Transverse colon (tissue), 4 donors: ENCODE measurements at places on chromosomes 6 and 20.

DNA sequence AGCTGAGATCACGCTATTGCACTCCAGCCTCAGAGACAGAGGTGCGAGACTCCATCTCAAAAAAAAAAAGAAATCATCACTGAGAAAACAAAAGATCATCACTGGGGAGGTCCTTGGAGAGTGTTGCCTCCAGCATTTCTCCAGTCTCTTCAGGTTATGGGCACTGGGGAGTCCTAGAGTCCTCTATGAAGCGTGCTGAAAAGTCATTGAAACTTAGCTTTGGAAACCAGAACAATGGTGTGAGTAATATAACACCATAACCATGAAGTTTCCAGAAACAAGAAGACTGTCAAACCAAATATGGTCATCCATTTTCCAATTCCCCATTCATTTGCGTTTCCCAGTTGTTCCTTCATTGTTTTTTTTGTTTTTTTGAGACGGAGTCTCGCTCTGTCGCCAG lies 13.7 kb downstream of the ARMC12 start:
- H3K36me3 ChIP-seq, result no peaks in the 10 kb centered on the region
- no peak overlapping the region for H3K27ac ChIP-seq
- no peak for DNase-seq
- no peaks in the 10 kb centered on the region for H3K4me1 ChIP-seq

DNA sequence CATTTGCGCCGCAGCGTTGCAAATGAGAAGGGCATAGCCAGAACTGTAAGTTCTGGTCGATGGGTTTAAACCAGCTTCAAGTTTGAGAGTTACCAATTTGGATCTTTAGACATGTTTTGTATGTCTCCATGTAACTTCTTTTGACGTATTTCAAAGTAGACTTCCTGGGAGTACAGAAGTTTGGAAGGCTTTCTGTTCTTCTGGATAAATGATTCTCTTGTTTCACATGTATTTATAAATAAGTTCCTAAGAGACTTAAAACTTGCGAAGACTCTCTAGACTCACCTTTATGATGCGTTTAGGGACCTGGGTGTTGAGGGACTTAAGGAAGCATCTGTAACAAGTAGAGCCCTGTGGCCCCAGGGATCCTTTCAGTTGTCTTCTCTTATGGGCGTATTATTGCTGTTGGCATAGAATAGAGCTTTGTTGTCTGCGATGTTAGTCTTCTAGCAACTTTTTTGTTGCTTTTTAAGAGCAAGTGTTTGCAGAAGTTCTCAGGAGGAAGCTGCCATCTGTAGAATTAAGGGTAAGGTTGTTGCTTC lies 1.3 kb downstream of the CDYL start:
- peak overlapping the region; percentile 87 for H3K4me3 ChIP-seq
- H3K27ac ChIP-seq, result peak overlapping the region; percentile 92
- H3K27me3 ChIP-seq, result no peaks in the 10 kb centered on the region
- H3K36me3 ChIP-seq, result no peaks in the 10 kb centered on the region
- no peak for DNase-seq
- H3K4me1 ChIP-seq, result peaks cover 31% of the 10 kb centered on the region

DNA sequence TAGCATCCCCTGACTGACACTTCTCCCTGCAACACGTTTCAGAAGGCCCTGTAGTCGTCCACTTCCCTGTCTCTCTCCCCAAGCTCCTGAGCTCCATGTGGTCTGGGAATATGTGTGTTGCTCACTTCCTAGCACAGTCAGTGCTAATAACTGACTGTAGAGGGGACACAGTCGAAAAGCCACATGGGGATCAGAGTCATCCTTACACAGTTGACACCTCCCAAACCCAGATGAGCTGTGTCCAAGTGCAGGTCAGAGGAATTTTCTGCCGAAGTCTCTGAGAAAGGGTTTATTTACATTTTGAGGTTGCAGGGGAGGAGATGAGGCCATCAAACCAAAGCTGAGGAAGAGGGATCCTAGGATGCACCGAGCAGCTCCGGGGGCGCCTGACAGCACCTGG lies 3.5 kb upstream of the ADAM33 start:
- H3K27me3 ChIP-seq, result peaks cover 30% of the 10 kb centered on the region
- no peak for DNase-seq
- H3K4me1 ChIP-seq, result peaks cover 9% of the 10 kb centered on the region
- H3K36me3 ChIP-seq, result no peaks in the 10 kb centered on the region
- no peak overlapping the region for H3K27ac ChIP-seq

- H3K36me3 ChIP-seq, result no peaks in the 10 kb centered on the region
- no peak overlapping the region for H3K4me3 ChIP-seq
- H3K27ac ChIP-seq, result no peak overlapping the region
- no peak for DNase-seq
- H3K27me3 ChIP-seq, result no peaks in the 10 kb centered on the region
Observed at GRCh38 chr6:101705866-101706265, 312.4 kb downstream of the GRIK2 start.

DNA sequence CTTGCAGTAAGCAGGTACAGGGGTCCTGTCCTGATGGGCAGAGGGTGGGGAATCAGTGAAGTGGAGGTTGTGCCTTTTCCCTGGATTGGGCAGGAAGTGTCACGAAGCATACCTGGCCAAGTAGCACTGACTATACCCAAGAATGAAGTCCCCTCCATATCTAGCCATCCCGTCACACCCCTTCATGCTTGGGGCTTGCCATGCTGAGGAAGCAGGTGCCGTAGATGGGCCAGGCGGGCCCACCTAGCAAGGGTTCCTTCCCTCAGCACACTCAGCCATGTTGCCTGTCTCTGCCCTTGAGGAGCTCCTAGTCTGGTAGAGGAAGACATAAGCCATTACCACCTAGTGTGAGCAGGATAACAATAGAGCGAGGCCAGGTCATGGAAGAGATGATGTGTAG lies 33.5 kb downstream of the EIF2S2 start:
- no peaks in the 10 kb centered on the region for H3K36me3 ChIP-seq
- H3K4me3 ChIP-seq, result no peak overlapping the region
- H3K4me1 ChIP-seq, result peaks cover 8% of the 10 kb centered on the region
- no peak for DNase-seq
- H3K27ac ChIP-seq, result no peak overlapping the region

DNA sequence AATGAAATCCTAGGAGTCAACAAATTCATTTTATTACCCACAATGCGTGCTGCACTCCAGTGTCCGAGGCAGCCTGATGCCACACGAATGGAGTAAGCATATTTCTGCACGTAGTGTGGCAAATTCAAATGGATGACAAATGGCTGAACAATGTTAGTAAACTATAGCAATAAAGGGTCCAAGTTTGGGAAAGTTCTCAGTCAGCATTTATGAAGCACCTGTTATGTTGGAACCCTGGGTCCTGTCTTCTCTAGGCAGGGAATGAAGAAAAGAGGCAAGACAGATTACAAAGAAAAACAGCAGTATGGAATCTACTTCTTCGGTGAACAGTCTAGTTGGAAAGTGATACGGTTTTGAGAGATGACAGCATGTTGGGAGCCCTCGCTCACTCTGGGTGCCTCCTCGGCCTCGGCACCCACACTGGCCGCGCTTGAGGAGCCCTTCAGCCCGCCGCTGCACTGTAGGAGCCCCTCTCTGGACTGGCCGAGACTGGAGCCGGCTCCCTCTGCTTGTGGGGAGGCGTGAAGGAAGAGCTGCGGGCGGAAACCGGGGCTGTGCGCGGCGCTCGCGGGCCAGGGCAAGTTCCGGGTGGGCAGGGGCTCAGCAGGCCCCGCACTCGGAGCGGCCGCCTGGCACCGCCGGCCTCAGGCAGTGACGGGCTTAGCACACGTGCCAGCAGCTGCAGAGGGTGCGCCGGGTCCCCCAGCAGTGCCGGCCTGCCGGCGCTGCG lies 4.8 kb upstream of the RANBP9 start:
- H3K36me3 ChIP-seq, result no peaks in the 10 kb centered on the region
- H3K27ac ChIP-seq, result no peak overlapping the region

DNA sequence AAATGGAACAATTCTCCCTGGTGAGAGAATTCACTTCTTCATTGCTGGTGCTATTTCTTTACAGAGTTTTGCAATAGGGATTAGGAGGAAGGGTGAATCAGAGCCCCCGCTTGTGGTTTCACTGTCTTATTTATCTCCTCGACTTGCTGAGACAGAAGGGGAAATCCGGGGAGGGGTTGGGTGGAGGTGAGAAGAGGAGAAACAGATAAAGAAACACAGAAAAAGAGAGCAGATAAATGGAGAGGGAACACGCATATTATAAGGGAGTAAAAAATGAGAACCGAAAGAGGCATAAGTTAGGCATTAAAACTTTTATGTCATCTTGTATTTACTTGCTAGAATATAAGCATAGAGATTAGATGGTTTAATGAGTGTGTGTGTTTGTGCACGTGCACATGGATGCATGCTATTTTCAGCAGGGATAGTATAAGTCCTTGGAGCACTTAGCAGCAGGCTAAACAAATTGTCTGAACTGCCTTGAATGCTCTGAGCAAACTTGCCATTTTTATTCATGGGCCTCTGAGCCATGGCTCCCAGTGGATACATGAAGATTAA lies 105.0 kb downstream of the OLIG3 start:
- peak; percentile 23 for DNase-seq
- no peak overlapping the region for H3K4me3 ChIP-seq
- H3K27me3 ChIP-seq, result no peaks in the 10 kb centered on the region
- H3K27ac ChIP-seq, result no peak overlapping the region
- H3K36me3 ChIP-seq, result no peaks in the 10 kb centered on the region

- H3K27ac ChIP-seq, result no peak overlapping the region
- DNase-seq, result no peak
- no peaks in the 10 kb centered on the region for H3K4me1 ChIP-seq
- H3K27me3 ChIP-seq, result peaks cover 12% of the 10 kb centered on the region
Observed at GRCh38 chr6:38935051-38935450, 113.5 kb upstream of the GLP1R start.

DNA sequence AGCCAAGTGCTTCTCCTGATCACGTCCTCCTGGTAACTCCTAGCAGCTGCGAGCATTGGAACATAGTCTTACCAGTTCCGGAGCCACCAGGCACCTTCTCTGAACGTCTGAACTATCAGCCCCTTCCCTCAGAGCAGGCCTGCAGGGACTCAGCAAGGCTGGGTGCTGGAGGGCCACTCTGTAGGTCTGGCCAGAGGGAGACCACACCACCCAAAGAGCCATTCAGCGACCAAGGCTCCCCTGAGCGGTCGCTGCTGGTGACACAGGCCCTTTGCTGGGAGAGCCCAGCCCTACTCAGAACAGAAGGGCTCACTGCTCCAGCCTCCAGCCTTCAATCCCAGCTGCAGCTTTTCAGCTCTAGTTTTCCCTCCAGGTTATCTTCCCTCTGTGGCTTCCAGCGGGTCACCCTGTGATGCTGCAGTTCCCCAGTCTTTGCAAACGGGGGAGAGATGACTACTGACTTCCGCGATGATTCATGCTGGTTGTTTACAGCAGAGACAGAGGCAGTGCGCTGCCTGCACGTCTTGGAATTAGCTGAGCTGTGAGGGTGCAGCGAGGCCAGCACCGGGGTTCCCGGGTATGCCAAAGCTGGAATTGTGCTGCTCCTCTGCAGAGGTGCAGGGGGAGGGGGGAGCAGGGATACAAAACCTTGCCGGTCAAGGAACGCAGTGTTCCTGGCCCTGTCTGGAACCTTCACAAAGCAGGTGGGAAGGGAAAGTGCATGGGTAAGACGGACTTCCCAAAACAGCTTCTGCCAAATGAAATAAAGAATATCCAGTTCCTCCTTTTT lies 161.4 kb downstream of the LY86 start:
- H3K4me1 ChIP-seq, result peaks cover 48% of the 10 kb centered on the region
- H3K27me3 ChIP-seq, result no peaks in the 10 kb centered on the region
- peak; percentile 72 for DNase-seq
- no peaks in the 10 kb centered on the region for H3K36me3 ChIP-seq
- H3K27ac ChIP-seq, result peak overlapping the region; percentile 91

DNA sequence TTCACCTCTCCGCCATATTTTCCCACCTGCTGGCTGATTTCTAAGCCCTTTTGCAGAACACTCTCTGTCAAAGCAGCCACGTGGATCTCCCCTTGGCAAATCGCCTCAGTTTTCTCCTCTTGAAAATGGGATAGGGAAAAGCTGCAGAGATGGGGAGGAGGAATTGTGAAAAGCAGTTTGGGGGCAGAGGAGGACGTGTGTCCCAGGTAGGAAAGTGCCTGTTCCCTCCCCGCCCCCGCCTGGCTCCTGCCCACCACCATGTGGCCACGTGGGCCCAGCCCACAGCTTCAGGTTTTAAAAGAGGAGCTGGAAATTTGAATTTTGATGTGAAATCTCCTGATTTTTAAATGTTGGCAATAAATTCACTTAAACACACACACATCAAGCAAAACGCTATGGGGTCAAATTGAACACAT lies 3.6 kb upstream of the CEBPB start:
- no peak overlapping the region for H3K27ac ChIP-seq
- no peak overlapping the region for H3K4me3 ChIP-seq
- peaks cover 11% of the 10 kb centered on the region for H3K4me1 ChIP-seq
- H3K27me3 ChIP-seq, result no peaks in the 10 kb centered on the region
- no peak for DNase-seq

GRCh38 chr6:1477432-1478090 lies 88.2 kb downstream of the FOXF2 start:
- no peaks in the 10 kb centered on the region for H3K27me3 ChIP-seq
- no peak for DNase-seq
- no peak overlapping the region for H3K4me3 ChIP-seq
- no peaks in the 10 kb centered on the region for H3K36me3 ChIP-seq
